ENCODE measurements at places on chromosomes 4 and X. TPM values are rescaled to one million over a fixed set of nuclear protein-coding genes. Genes with fewer than 3 reads are reported as not detected.

PDGFC gene
- not detected for total RNA-seq

SLC9B1 gene
- 3.3 TPM for total RNA-seq

KLKB1 gene
- total RNA-seq, result not detected

F11 gene
- not detected for total RNA-seq

FHL1 gene
- 2.2 TPM for total RNA-seq

DNA sequence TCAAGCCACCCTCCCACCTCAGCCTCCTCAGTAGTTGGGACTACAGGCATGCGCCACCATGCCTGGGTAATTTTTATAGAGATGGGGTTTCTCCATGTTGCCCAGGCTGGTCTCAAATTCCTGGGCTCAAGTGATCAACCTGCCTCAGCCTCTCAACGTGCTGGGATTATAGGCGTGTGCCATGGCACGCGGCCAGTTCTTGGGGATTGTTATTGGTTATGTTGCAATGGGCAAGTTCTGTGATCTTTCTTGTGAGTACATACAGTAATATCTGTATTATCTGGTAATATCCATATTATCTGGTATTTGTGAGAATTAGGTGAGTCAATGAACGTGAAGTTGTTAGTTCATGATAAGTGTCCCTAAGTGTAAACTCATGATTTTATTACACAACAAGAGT, 90.3 kb upstream of the TBL1X start:
- DNase-seq, result no peak

- DNase-seq, result no peak
Measured at GRCh38 chrX:30613721-30614120, 36.2 kb upstream of the TASL start.

GRCh38 chr4:17323554-17324385, 188.1 kb downstream of the QDPR start:
- no peak for DNase-seq

- DNase-seq, result no peak
Measured at GRCh38 chrX:19225909-19226308, 103.6 kb upstream of the ADGRG2 start.

DNA sequence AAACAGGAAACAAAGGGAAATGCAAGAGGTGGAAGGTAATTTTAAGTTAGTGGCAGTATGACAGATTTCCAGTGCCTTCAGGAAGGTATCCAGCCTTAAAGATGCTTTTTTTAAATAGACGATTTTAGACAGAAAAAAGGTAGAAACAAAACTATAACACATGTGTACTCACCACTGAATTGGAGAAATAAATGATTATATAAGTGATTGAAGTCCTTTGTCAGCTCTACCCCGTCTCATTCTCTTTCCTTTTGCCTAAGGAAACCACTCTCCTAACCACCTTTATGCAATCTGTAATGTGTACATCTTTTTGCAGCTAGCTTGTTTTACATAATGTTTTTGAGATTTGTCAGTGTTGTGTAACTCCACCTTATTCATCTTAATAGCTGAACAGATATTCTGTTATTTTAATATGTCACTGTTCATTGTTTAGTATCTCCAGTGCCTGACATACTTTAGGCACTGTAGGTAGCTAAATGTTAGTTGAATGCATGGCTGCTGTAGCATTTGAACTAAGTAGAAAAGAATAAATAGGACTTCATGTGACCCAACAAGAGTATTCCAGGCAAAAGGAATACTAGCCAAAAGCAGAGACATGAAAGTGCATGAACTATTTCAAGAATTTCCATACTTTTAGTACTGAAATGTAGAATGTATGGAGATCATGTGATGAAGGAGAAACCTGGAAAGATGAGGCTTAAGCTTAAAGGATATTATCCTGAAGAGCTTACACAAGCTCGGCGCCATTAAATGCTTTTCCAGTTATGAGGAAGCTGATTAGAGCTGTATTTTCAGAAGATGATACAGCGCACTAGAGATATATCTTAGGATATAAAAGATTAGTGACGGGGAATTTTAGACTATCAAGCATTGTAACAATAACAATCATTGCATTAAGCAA, 865 bp downstream of the FAM200B start:
- no peak for DNase-seq

GRCh38 chrX:48833542-48834138, 1.8 kb downstream of the PCSK1N start:
- no peak for DNase-seq

GRCh38 chrX:73977542-73978169, 326.3 kb upstream of the ZCCHC13 start:
- no peak for DNase-seq

GRCh38 chr4:48665555-48666186, 114.4 kb downstream of the FRYL start:
- no peak for DNase-seq

- no peak for DNase-seq
Measured at GRCh38 chr4:125891597-125892258, 577.0 kb downstream of the FAT4 start.

All from OCI-LY7 (cell line).